ENCODE measurements at places on chromosomes 16 and 17.

DNA sequence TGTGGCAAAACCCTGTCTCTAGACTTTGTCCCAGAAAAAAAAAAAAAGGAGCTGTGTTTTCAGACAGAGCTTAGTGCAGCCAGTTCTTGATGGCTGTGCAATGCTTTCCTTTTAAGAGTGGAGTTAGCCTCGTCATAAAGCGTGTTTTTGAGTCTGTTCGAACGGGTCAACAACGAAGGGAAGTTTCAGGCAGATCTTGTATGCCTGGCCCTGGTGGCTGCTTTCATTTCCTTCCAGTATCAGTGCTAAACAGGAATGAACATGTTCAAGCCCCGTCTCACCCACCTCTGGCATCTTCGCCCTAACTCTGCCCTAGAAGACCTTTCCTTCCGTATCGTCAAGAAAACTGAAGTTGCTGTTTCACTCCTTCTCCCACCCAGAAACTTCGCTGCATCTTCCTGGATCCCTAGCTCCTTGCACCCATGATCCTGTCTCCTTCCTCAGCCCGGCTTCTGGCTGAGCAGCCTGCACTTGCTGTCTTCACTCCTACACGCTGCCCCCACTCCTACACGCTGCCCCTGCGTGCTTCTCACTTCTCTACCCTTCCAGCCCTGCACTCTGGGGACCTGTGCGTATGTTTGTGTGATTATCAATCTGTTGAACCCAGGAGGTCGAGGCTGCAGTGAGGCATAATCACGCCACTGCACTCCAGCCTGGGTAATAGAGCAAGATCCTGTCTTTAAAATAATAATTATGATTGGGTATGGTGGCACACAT is 55.3 kb downstream of the USP10 start:
- DNase-seq, result no peak

GRCh38 chr16:15907863-15908478 is 19.6 kb upstream of the CEP20 start:
- no peak for DNase-seq

- no peak for DNase-seq
These were observed 236.4 kb downstream of the PRKCA start for GRCh38 chr17:66538776-66539175.

- DNase-seq, result no peak
These were observed 4.9 kb downstream of the PMFBP1 start for GRCh38 chr16:72166954-72167561.

- DNase-seq, result no peak
These were observed 248.2 kb upstream of the MAF start for GRCh38 chr16:79848719-79849118.

- no peak for DNase-seq
These were observed 135.2 kb downstream of the SHISA9 start for GRCh38 chr16:13036600-13036999.

Measured in stimulated activated CD8-positive, alpha-beta memory T cell treated with anti-CD3 and anti-CD28 coated beads, Interleukin-12 subunit alpha, Interleukin-12 subunit beta, amount 100 ng/mL, for 1 hour (primary cell).